ENCODE measurements at places on chromosomes 5 and 9.
A peak's percentile ranks its signal among the peaks of the same experiment; 100 is the strongest.

- DNase-seq: no peak
These were observed 111.6 kb downstream of the ARHGAP26 start for GRCh38 chr5:142881784-142882126.

DNA sequence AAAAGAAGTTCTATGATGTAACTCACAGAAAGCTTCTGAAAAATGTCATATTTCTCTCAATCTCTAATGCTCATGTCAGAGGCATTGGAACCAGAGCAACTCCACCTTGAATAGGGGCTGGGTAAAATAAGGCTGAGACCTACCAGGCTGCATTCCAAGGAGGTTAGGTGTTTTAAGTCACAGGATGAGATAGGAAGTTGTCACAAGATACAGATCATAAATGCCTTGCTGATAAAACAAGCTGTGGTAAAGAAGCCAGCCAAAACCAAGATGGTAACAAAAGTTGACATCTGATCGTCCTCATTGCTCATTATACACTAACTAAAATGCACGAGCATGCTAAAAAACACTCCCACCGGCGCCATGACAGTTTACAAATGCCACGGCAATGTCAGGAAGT is 411.1 kb upstream of the GRIA1 start:
- no peak for DNase-seq

GRCh38 chr5:115496936-115497576 is 47.5 kb downstream of the FEM1C start:
- DNase-seq: no peak

DNA sequence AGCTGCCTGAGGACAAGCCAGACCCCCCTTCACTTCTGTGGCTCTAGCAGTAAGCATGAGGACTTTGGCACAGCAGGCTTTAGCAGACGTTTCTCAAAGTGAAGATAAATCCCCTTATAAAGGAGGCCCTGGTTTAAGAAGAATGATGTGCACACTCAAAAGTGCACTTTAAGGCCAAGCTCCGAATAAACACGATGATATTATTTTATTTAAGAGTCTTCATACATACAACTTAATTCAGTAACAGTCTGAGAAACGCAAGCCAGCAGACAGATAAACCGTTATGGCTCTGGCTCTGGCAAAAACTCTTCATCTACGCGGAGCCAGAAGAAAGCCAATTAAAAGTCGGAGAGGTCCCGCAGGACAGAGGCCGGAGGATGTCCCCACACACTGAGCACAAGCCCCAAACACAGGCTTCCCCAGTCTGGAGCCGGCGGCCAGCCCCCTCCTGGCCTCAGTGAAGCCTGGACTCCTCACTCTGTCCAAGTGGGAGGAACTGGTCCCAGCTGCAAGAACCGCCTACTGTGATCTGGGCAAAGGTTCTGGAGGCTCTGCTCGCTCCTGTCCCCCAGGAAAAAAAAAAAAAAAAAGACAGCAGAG is 44.6 kb downstream of the ADAMTS2 start:
- peak; percentile 60 for DNase-seq

DNA sequence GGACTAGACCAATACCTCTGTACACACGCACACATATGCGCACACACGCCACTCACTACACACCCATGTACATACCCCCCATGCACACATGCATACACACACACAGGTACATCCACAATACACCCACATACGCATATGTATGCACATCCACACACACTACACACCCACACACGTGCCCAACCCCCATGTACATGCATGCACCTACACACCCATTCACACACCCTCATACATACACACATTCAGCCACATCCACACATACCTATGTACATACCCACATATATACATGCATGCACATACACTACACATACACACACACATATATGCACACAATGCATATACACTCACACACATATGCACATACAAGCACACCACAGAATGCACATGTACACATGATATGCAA is 107.1 kb downstream of the GADD45G start:
- no peak for DNase-seq

GRCh38 chr5:39498278-39498952 is 73.6 kb upstream of the DAB2 start:
- DNase-seq: no peak

DNA sequence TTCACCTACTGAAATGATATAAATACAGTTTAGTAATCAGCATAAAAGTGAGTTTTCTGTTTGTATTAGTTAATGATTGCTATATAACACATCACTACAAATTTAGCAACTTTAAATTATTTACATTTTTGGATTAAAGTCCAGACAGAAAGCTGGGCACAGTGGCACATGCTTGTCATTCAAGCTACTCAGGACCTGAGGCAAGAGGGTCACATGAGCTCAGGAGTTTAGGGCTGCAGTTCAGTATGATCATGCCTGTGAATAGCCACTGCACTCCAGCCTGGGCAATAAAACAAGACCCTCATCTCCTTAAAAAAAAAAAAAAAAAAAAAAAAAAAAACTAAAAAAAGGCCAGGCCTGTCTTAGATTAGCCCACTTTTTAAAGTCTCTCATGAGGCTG is 273.6 kb upstream of the CTNND2 start:
- no peak for DNase-seq

- DNase-seq: no peak
These were observed 39.0 kb downstream of the GPR21 start for GRCh38 chr9:123072407-123072995.

DNA sequence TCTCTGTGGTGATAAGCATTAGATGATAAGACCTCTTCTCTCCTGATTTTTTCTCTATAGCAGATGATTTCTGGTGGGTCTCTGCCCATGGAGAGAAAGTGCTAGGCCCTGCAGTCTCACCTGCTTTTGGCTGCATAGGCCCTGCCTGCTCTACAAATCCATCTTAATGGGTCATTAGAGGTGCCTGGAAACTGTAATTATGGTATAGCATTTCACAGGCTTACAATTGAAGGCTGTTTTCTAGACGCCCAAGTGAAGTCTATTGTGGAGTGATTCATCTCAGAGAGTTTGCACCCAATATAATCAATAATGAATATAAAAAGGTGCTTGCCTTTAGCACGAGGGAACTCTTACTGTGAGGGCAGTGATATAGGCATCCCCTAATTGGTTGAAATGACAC is 33.8 kb downstream of the NEUROG1 start:
- DNase-seq: no peak

GRCh38 chr9:15310107-15310850 is 3.3 kb upstream of the TTC39B start:
- no peak for DNase-seq

- no peak for DNase-seq
These were observed 102.2 kb downstream of the MEF2C start for GRCh38 chr5:88780736-88781135.

GRCh38 chr9:95511952-95512708 is 4.6 kb downstream of the PTCH1 start:
- DNase-seq: peak; percentile 31

DNA sequence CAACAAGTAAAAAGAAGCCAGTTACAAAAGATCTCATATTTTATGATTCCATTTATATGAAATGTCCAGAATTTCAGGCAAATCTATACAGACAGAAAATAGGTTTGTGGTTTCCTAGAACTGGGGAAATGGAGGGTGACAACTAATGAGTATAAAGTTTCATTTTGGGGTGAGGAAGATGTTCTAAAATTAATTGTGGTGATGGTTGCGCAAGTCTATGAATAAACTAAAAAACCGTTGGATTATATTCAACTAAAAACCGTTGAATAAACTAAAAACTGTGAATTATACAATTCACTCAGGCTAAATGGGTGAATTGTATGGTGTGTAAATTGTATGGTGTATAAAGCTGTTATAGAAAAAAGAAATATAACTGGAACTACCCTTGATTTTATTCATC is 47.6 kb downstream of the ADAMTS6 start:
- no peak for DNase-seq

GRCh38 chr9:128288273-128289004 is 12.4 kb downstream of the SWI5 start:
- no peak for DNase-seq

Data from ovary (tissue), 10 donors.